Aorta (tissue), 5 donors: ENCODE measurements at places on chromosomes 1 and 21. TPM values are rescaled to one million over a fixed set of nuclear protein-coding genes. Genes with fewer than 3 reads are reported as not detected.
A peak's percentile ranks its signal among the peaks of the same experiment; 100 is the strongest.

- H3K36me3 ChIP-seq: no peaks in the 10 kb centered on the region
- DNase-seq: no peak
- H3K4me1 ChIP-seq: no peaks in the 10 kb centered on the region
- no peaks in the 10 kb centered on the region for H3K27me3 ChIP-seq
- no peak overlapping the region for H3K4me3 ChIP-seq
Measured at GRCh38 chr21:15761507-15762100, 31.8 kb downstream of the USP25 start.

DNA sequence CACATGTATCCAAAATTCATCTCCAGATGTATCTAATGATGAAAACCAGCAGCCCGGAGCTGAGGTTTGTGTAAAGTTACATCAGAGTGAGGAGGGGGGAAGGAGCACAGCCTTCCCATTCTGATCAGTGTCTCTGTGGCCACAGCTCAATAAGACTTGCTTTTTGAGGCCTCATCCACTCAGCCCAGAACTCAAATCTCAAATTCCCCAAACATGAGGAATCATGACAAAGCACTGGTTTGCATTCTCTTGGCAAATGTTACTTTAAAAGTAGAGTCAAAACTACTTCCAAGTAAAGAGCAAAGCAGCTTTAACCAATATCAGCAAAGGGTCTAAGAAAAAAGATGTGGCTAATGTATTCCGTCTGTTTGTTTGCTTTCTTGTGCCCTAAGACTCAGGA lies 30.9 kb downstream of the CCN1 start:
- DNase-seq: no peak
- H3K4me3 ChIP-seq: no peak overlapping the region
- peak overlapping the region; percentile 48 for H3K27ac ChIP-seq
- no peaks in the 10 kb centered on the region for H3K36me3 ChIP-seq

The ADAMTSL4 gene
- 94.4 TPM for total RNA-seq

The PAPPA2 gene
- 3.5 TPM for total RNA-seq

The IFI44 gene
- 37.5 TPM for total RNA-seq
